ENCODE measurements at places on chromosomes 6 and 20.

DNA sequence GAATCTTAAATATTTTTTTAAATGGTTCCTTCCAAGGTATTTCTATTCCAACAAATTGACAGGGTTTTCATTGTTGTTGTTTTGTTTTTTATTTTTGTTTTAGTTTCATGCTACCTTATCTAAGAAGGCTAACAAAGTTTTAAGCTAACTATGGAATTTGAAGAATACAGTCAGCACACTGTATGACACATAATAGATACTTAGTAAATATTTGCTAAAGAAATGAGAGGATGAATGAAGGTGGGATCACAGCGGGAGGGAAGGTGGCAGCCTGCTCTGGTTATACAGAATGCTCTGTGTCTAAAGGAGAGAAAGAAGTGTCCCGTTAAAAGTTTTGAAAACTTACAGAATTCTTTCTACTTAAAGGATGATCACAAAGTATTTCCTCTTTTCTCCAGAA is 43.7 kb upstream of the DST start:
- DNase-seq, result no peak

DNA sequence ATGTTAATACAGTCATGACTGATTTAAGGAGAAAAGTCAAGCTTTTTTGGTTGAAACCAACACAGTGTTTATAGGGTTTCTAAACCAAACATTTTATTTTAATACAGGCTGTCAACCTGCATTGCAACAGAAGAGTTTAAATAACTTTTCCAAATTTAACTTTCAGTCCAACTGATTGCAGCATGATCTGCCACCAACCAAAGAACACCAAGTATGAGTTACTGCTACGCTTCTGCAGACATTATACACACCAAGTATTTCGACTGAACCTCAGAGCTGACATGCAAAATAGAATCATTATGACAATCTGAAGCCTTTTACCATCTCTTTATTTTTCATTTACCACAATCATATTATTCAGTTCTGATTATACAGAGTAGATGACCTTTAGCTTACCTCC is 151.2 kb upstream of the DST start:
- no peak for DNase-seq

GRCh38 chr6:158257425-158257759 is 54.9 kb upstream of the TULP4 start:
- DNase-seq, result no peak

DNA sequence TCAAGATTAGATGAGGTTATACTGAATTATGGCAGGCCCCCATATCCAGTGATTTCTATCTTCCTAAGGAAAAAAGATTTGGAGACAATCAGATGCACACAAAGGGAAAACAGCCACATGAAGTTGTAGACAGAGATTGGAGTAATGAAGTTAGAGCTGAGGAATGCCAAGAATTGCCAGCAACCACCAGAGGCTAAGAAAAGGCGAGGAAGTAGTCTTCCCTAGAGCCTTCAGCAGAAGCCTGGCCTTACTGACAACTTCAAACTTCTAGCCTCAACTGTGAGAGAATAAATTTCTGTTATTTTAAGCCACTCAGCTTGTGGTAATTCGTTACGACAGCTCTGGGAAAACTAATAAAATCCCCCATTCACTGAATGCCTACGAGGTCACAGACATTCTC is 473.9 kb downstream of the COL12A1 start:
- no peak for DNase-seq

DNA sequence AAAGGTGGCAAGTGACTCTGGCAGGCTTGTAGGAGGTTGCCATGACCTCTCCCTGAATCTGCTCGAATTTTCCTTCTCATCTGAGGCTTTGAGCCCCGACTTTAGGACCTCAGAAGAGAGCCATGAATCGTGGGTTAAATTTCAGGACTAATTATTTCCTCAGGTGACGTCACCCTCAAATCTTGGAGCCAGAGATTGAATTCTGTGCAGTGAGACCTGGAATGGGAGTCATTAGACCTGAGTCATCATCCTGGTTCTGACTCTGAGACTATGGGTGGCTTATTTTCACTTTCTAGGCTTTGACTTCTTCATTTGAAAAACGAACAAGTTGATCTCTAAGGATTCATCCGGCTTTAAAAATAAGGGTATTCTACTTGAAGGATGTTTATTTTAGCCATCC is 48.5 kb upstream of the PDYN start:
- no peak for DNase-seq

GRCh38 chr6:132107896-132108295 is 156.7 kb upstream of the CCN2 start:
- DNase-seq, result no peak

GRCh38 chr6:13561624-13562267 is 12.7 kb upstream of the SIRT5 start:
- no peak for DNase-seq

GRCh38 chr20:52201395-52201794 is 9.8 kb upstream of the ZFP64 start:
- no peak for DNase-seq

DNA sequence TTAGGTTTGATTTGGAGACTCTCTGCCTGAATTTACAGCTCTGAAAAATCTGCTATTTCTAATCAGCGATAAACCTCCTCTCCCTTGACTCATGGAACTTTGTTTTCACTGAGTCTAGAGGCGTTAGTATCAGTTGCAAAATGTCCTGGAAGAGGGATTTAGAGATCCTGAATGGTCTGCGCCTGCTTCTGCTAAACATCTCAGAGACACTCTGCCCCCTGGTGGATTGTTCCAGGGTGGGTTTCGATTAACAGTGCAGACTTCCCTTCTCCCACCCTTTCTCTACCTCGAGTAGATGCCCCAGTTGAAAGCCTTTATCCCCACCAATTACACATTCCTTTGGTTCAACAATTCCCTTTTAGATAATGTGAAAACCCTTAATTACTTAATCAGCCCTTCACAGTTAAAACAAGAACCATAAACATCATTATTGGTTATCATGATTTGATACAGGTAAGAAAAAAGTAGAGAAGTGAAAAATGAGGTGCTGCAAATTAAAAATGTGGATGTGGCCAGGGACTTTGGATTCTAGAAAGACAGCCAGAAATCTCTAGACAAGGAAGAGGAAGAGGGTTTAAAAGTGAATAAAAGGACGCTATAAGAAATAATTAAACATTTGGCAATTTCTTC is 5.5 kb downstream of the HTR1B start:
- DNase-seq, result peak; percentile 29

GRCh38 chr20:9441948-9442347 is 72.4 kb upstream of the LAMP5 start:
- no peak for DNase-seq

- no peak for DNase-seq
Measured at GRCh38 chr6:21149470-21149869, 444.1 kb upstream of the SOX4 start.

- no peak for DNase-seq
Measured at GRCh38 chr6:14798594-14798982, 447.3 kb upstream of the JARID2 start.

DNA sequence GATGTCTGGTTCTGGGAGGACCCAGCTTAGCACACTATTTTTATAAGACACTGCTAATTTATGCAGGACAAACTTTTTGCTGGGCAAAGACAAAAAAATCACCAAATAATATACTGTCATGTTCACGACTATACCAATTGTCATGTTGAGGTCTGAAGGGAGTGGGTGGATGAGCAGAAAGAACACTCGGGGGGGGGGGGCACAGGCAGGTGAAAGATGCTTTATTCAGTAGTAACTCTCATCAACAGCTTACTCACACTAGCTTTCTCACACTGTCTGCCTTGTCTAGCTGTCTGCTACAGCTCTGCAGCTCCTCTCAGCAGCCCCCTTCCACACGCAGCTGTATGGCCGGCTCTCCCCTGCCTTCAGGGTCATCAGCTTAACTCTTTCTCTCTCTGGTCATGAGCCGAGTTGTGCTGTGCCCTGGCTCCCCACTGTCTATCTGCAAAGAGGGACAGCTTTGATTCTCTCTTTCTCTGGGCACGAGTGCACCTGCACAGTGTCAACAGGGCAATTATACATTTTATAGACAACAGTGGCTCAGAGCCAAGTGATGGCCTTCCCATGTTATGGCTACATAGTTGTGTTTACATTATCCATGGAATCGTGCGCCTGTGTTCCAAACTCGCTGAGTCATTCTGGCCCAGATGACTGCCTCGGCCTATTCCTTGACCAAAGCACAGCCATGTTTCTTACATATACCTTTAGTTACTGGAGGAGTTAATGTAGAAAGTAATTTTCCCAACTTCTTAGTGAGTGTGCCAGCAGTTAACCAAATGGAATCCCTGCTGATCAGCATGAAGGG is 187.7 kb upstream of the PRSS16 start:
- no peak for DNase-seq

DNA sequence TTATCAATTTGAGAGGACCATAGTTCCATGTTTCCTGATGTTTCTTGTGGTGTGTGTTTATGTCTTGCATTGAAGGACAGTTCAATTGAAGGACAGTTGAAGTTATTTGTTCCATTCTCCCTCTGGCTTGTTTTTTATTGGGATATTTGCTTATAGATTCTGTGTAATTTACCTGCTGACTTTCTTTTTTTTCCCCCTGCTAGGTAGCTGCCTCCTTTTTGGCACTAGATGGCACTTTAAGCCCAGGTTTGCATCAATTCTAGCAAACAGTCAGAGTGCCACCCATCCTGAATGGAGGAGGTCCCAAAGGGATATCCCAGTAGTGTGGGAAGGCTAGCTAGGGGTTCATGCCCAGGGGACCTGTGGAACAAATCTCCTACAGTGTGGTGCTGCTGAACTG is 78.1 kb downstream of the CFAP61 start:
- no peak for DNase-seq

GRCh38 chr20:9490631-9491030 is 23.8 kb upstream of the LAMP5 start:
- no peak for DNase-seq

- no peak for DNase-seq
Measured at GRCh38 chr6:14274546-14275492, 157.2 kb downstream of the CD83 start.

DNA sequence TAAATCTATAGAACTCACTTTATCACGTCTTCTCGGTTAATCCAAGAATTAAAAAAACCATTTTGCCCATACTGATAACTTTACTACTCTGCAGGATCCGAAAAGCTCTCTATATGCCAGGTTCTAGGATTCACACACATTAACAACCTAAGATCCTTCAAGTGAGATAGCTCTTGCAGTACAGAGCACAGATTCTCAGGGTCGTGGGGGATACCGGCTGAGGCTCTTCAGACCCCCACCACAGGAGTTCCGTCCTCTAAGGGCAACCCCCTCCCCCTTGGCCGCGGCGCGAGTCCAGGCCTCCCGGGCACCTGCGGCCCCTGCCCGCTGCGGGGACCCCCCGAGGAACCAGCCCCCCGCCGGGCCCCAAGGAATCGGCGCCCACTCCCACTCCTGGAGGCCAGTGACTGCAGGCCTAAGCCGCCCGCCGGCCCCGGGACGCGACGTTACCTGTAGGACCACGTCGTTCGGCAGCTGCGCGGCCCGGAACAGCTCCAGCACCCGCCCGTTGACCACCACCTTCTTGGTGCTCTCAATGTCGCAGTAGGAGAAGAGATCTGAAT is 892 bp downstream of the REPS1 start:
- no peak for DNase-seq

- DNase-seq, result no peak
Measured at GRCh38 chr6:108222504-108222903, 38.3 kb downstream of the SNX3 start.

DNA sequence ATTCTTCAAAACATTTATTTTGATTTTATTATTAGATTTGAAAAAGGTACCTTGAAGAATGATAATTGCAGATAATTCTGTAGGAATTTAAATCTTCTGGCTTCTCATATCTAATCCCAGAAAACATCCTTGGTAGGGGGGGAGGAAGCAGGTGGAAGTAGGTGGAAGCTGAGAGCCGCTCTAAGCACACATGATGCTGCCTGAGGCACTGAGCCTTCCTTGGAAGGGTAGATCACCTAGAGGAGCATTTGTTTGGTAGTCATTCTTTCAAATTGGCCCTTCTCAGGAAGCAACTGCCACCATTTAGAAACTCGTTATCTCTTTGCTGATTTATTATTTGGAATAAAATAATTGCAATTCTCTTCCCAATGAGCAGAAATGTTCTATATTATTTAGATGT is 623.3 kb downstream of the CD109 start:
- DNase-seq, result no peak

- peak; percentile 45 for DNase-seq
Measured at GRCh38 chr20:21808863-21809664, 103.6 kb downstream of the PAX1 start.

- no peak for DNase-seq
Measured at GRCh38 chr6:72416744-72417465, 205.0 kb upstream of the KCNQ5 start.

DNA sequence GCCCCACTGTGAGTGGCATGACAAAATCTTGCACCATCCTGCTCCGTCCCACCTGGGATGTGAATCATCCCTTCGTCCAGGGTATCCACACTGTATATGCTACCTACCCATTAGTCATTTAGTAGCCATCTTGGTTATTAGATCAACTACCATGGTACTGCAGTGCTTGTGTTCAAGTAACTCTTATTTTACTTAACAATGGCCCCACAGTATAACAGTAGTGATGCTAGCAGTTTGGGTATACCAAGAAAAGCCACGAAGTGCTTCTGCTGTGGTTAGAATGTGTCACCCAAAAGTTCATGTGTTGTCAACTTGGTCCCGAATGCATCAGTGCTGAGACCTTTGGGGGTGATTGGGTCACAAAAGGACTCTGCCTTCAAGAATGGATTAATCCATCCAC is 11.7 kb downstream of the OSER1 start:
- DNase-seq, result peak; percentile 67

DNA sequence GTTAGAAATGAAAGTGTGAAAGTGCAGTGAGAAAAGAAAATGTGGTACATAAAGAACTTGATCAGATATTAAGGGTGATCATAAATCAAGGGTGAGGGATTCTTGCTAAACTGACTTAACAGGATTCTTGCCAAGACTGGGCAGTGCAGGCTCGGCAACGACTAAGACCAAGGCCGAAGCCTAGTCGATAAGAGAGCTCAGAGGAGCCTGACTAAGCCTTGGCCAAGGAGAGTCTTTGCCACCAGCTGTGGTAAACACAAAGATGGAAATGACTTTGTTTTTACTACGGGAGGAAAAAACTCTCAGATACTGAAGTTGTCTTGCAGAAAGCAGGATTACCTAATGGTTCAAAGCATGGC is 196.6 kb downstream of the LY86 start:
- DNase-seq, result no peak

DNA sequence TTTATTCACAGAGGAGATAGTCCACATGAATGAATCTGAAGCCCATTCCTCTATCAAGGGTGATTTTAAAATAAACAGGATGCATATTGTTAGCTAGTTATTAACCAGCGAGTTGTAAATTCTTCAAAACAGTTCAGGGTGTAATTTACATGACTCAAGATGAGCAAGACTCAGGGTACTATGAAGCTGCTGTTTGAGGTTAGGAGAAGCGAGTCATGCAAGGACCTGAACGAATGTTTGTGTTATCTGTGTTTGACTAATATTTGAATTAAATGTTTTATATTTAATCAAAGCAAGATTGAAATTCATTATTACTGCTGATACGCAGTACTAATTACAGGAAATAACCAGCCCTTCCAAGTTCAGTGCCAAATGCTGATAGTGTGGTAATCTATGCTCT is 191.1 kb downstream of the SAMD5 start:
- DNase-seq, result no peak

- no peak for DNase-seq
Measured at GRCh38 chr6:53103993-53104675, 38.9 kb downstream of the FBXO9 start.

GRCh38 chr20:60806824-60807223 is 445.2 kb upstream of the CDH4 start:
- DNase-seq, result no peak

GRCh38 chr20:25991051-25991755 is 294.6 kb upstream of the ZNF337 start:
- no peak for DNase-seq

- no peak for DNase-seq
Measured at GRCh38 chr20:14337400-14338171, at the start of gene FLRT3. Gene FLRT3 (minus strand): TSS chr20:14337612. CDS start chr20:14327506, 10,106 bp downstream.
